ENCODE measurements at places on chromosomes 11 and 22.
A peak's percentile ranks its signal among the peaks of the same experiment; 100 is the strongest.

DNA sequence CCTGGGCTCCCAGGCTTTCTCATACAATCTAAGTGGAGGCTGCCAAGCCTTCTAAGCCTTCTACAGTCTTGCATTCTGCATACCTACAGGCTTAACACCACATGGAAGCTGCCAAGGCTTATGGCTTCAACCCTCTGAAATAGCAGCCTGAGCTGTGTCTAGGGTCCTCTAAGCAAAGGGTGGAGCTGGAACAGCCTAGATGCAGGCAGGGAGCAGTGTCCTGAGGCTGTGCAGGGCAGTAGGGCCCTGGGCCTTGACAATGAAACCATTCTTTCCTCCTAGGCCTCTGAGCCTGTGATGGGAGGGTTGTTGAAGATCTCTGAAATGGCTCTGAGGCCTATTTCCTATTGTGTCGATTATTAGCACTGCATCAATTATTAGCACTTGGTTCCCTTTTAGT is 150.9 kb upstream of the GRK3 start:
- no peak for DNase-seq

GRCh38 chr22:27393371-27393770 is 408.2 kb downstream of the MN1 start:
- no peak for DNase-seq

DNA sequence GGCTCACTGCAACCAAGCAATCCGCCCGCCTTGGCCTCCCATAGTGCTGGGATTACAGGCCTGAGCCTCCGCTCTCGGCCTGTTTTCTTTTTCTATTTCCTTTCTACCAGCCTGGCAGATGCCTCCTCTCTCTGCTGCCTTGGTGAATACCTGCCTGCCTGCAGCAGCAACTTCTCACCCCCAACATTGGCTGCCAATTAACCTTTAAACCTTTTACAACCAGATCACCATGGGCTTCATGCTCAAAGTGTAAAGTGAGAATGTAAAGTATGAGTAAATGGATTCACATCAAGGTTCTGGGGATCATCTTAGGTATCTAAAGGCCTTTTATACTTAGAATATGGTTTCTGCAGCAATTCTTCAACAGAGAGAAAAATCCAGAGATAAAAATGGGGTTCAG is 13.0 kb upstream of the FCHSD2 start:
- DNase-seq, result no peak

DNA sequence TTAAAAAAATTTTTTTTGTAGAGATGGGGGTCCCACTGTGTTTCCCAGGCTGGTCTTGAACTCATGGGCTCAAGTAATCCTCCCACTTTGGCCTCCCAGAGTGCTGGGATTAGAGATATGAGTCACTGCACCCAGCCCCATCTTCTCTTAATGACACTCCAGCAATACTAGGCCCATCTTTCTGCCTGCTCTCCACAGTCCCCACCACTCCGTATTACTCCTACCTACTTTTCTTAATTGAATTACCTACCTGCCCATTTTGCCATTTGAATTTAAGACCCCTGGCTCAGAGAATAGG is 2.0 kb upstream of the STIM1 start:
- DNase-seq, result no peak

GRCh38 chr11:32110795-32111194 is 19.9 kb downstream of the RCN1 start:
- no peak for DNase-seq

- DNase-seq, result no peak
Observed at GRCh38 chr22:46953968-46954765, 191.7 kb downstream of the TBC1D22A start.

DNA sequence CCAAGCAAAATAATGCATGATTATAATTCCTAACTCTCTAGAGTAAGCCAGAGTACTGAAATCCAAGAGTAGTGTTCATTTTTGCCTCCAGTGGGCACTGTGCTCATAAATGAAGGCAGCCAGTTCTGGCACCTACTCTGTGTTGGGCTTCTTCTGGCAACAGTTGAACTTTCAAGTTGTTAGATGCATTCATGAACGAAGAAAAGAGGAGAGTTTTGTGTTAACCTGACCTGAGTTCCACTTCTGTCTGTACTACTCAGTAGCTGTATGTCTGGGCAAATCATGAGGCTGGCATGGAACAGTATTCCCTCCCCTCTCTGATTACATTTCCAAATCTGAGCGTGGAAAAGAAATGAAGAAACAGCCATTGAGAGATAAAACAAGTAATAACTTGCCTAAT is 20.3 kb upstream of the TENM4 start:
- DNase-seq, result no peak

DNA sequence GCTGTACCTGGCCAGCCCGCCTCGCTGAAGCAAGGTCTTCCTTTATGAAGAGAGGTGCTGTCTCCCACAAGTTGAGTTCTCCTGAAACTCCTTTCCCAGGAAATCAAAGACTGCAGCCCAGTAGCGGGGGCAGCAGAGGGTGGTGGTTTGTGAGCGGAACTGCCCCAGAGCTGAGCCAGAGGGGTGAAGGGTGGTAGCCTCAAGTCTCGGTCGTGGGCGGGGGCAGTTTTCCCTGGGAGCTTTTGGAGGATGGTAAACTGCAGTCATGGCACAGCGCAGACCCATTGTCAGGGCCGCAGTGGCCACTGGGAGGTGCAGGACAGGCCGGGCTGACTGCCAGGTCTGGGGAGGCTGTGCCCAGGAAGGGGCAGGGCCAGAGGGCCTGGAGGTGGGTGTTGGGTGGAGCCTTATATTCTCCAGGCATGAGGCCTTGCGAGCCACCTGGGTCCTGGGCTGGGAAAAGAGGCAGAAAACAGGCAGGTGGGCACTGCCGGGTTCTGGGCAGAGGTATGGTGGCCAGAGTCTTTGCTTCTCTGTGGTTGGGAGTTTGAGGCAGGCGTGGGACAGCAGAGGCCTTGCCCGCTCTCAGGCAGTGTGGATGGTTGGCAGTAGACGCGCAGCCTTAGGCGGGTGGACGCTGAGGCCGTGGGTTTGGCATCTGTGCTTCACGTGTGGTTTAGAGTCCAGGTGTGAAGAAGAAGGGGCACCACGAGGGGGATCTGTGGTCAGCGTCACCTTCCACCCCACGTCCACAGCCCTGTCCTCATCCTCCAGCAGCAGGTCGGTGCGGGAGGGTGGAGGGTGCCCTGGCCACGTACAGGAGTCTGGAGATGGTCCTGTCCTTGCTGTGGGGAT is 1176.4 kb downstream of the BRD1 start:
- DNase-seq, result no peak

DNA sequence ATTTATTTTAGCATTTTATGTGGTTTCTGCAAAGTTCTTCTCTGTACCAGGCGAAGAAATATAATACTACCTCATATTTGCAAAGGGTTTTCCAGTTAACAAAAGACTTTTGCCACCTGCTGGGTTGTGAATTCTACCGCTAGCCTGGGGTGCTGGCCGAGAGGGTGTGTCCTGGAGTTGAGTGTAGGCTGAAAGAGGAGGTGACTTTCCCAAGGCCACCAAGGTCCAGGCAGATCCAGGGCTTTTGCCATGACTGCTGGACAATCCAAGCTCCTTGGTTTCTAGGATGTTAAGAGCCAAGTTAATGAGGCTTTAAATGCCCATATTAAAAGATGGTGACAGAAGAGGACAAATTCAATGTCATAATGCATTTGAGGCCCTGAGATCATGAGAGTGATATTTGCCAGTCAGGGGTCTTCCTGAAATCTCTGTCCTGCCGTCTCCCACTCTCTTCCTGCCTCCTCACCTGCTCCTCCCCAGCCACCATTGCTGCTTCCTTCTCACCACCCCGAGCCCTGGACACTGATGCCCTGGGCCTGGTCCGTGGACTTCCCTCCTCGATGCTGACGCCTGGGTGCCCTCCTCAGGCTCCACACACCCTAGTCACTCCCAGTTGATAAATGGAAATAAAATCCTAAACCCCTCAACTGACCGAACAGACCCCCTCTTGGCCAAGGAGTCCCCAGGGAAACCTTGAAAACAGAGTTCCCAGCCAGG is 825.6 kb downstream of the TBC1D22A start:
- no peak for DNase-seq

- DNase-seq, result no peak
Observed at GRCh38 chr11:6405846-6406245, 13.0 kb downstream of the APBB1 start.

DNA sequence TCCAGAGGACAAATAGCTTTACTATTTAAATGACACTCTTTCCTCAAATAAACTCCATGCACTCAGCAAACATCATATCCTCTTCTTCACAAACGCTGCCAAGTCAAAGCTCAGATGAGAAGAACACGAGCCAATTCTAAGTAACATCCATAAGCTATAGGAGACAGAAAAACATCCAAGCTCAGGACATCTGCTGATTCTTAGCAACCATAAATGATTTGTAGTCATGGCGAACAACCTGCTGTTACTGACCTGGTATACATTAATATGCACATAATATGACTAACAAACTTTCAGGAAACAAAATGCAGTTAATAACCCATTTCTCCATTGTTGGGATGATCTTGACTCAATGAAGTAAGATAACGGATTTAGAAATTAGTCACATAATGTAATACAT is 6.7 kb downstream of the GALNT18 start:
- no peak for DNase-seq

DNA sequence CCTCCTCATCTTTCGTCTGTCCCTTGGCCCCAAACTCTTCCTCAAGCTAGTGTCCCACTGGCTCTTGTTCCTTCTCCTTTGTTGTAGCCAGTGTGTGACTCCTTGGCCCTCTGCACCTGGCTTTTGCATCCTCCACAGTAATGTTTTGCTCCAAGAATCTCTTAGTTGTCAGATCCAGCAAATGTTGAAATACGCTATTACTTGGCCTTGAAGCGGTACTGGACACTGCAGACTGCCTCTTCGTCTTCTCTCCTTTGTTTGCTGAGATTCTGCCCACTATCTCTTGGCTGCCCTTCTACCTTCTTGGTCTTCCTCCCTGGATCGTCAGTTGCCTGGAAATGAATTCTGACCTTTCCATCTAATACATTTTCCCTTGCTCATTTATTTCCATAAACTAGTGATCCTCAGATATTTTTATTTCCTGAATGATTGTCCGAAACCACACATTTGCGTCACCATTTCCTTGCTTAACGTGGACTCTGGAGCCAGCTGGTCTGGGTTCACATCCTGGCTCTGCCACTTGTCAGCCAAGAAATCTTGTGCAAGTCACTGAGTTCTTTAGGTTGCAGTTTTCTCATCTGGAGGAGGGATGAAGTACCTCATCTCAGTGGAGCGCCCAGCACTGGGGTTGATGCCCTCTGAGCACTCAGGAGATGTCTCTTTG is 113.6 kb downstream of the LDLRAD3 start:
- no peak for DNase-seq

- DNase-seq, result no peak
Observed at GRCh38 chr11:94885133-94885532, 88.2 kb downstream of the CWC15 start.

- no peak for DNase-seq
Observed at GRCh38 chr11:124841201-124841600, 24.0 kb upstream of the ROBO3 start.

- DNase-seq, result no peak
Observed at GRCh38 chr11:86740628-86741483, 59.5 kb upstream of the PRSS23 start.

DNA sequence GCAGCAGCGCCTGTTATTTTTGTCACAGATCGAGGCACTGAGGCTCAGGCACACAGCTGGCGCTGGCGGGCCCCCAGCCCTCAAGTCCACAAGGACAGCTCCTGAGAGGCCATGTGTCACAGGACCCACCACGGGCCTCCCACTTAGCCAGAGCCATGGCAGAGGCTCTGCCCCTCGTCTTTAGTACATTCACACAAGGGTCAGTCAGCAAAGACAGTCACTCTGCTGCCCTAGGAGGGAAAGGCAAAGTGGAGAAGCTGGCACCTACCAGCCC is 29.1 kb downstream of the GNAZ start:
- no peak for DNase-seq

- DNase-seq, result no peak
Observed at GRCh38 chr11:4484310-4484709, 1.9 kb downstream of the OR52K1 start.

GRCh38 chr11:126011265-126011664 is 51.4 kb downstream of the CDON start:
- no peak for DNase-seq

DNA sequence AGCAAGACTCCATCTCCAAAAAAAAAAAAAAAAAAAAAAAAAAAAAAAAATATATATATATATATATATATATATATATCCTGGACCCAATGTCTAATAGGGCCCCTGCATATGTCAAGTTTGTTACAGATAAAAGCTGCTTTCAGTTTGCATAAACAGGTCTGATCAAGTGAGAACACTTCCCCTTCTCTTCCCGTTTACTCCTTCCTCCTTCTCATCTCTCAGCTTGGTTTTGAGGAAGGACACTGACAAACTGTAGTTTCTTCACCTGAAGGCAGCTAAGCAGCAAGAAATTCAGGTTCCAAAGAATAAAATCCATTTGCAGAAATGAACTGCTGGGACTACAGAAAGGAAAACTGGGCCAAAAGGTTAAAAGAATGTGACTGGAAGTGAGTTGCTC is 11.7 kb downstream of the THOC5 start:
- DNase-seq, result no peak

GRCh38 chr11:119116235-119116594 is 5.2 kb upstream of the HINFP start:
- DNase-seq, result no peak

- no peak for DNase-seq
Observed at GRCh38 chr22:28978863-28979796, 82.5 kb downstream of the C22orf31 start.

DNA sequence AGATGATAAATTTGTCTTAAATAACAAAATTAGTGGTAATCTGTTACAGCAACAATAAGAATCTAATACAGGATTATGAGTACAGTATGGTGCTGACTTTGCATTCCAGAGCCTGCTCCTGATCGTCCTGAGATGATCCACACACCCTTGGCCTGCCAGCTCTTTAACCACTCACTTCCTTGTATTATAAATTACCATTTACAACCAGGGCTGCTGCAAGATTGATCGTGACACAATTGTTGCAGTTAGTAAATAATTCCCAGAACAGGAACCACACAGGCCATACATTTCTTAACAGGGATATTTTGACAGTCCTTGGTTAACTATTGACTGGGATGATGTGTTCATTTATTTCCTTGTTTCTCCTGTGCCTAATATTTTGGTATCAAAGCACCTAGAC is 3.8 kb upstream of the CBLIF start:
- DNase-seq, result no peak

- DNase-seq, result no peak
Observed at GRCh38 chr22:29914165-29914564, 31.2 kb downstream of the MTMR3 start.

DNA sequence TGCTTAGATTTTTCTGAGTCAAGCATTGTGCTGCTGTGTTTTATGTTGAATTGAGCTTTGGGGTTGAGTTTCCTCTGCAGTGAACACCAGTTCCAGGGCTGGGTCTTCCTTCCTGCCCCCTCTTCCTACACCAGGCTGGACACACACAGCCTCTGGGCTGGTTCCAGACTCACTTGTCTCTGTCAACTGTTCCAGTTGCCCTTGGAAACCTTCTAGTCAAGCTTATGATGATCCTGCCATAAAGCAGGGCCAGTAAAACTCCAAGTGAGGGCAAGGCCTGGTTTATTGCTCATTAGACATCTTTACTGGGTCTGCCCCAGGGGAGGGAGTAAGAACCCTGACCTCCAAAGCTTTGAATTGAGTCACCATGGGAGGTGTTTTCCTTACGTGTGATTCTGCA is 61.1 kb downstream of the KIAA1671 start:
- DNase-seq, result no peak

GRCh38 chr11:119249671-119250010 is 43.5 kb downstream of the CBL start:
- DNase-seq, result no peak

GRCh38 chr22:46681010-46681409 is 57.0 kb downstream of the CERK start:
- peak; percentile 14 for DNase-seq
